ENCODE measurements at places on chromosomes 7 and 10. TPM values are rescaled to one million over a fixed set of nuclear protein-coding genes. Genes with fewer than 3 reads are reported as not detected.

CHN2 gene
- polyA plus RNA-seq, result 2.0 TPM

TIMM23 gene
- polyA plus RNA-seq, result 117 TPM

NRG3 gene
- polyA plus RNA-seq, result 0.23 TPM

CALD1 gene
- 93.9 TPM for polyA plus RNA-seq

SORCS1 gene
- polyA plus RNA-seq, result 1.2 TPM

NPFFR1 gene
- polyA plus RNA-seq, result 0.02 TPM

VAX1 gene
- polyA plus RNA-seq, result not detected

TAS2R41 gene
- polyA plus RNA-seq, result not detected

SPDYE16 gene
- 0.09 TPM for polyA plus RNA-seq

CLCN1 gene
- polyA plus RNA-seq, result not detected

ADGRA1 gene
- 0.02 TPM for polyA plus RNA-seq

R3HCC1L gene
- polyA plus RNA-seq, result 4.6 TPM

GPR146 gene
- polyA plus RNA-seq, result 17.3 TPM

ZNF735 gene
- polyA plus RNA-seq, result not detected

MYL7 gene
- polyA plus RNA-seq, result 28,570 TPM

GPR22 gene
- 16.5 TPM for polyA plus RNA-seq

PITX3 gene
- 0.52 TPM for polyA plus RNA-seq

GHRHR gene
- not detected for polyA plus RNA-seq

VDAC2 gene
- polyA plus RNA-seq, result 429 TPM

MYL10 gene
- not detected for polyA plus RNA-seq

All from right cardiac atrium (tissue), 5 donors.